ENCODE measurements at places on chromosomes 6 and 20.

DNA sequence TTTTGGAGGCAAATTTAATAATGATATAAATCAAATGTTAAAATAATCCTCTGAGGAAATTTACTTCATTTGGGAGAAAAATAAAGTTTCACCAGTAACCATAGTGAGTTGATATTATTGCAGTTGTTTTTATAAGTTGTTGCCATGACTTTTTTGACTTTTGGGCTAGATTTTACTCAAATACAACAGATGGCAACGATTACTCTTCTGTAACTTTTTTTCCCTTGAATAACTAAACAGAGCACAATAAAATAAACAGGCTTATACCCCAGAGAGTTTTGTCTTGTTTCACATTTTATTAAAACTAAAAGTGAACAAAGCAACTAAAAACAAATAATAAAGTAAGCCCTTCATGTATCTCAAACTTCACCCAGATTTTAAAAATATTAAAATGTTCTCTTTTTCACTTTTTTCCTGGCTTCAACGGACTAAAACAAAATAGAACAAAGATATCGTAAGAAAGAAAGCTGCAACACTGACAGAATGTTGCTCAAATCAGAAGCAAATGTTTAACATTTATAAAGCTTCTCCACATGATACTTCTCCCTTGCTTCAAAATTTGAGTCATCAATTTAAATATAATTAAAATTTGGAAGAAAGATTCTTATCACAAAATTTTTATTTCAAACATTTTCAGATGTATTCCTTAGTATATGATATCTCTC is 42.5 kb upstream of the BMP5 start:
- no peak for DNase-seq

- DNase-seq, result no peak
Measured at GRCh38 chr6:33694401-33694931, 17.0 kb downstream of the UQCC2 start.

GRCh38 chr6:105810105-105810921 is 275.8 kb upstream of the PRDM1 start:
- DNase-seq, result no peak

- DNase-seq, result no peak
Measured at GRCh38 chr6:56888687-56889086, 66.2 kb upstream of the BEND6 start.

GRCh38 chr20:1438361-1438760 is 28.3 kb downstream of the NSFL1C start:
- no peak for DNase-seq

DNA sequence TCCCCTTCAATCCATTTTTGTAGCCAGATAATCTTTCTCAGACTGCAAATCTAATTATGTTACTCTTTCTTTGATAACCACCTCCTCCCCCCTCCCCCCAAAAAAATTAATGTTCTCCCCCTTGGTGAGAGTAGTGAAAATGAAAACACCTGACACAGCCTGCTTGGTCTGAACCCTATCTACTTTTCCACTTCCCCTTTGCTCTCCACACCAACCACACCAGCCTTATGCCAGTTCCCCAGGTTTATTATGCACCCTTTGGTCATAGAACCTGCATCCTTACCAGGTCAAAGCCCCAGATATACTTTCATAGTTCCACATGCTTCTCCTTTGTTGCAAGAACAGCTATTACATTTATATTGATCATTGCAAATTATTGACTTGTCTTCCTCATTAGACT is 19.4 kb downstream of the PFDN4 start:
- no peak for DNase-seq

DNA sequence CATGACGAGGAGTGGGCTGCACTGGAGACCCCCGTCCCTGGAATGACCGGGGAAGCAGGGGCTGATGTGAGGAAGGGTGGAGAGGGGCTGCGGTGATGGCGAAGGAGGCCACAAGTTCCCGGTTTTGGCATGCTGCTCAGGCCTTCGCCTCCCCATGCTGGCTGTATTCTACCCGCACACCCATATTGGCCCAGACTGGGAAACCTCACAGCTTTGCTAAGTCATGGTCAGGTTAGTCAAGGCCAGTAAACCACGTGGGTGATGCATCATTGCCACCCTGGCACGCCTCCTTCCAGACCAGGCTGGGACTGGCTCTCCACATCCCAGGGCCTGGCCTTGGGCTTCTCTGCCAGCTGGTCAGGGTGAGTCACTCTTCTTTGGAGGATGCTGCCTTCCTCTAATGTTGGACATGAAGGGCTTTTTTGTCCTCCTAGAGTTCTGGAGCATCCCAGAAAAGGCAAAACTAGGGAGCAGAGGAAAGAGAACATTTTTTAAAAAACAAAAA is 53.8 kb downstream of the PCNA start:
- DNase-seq, result no peak

GRCh38 chr6:83474309-83474708 is 38.0 kb upstream of the PRSS35 start:
- DNase-seq, result peak; percentile 77

DNA sequence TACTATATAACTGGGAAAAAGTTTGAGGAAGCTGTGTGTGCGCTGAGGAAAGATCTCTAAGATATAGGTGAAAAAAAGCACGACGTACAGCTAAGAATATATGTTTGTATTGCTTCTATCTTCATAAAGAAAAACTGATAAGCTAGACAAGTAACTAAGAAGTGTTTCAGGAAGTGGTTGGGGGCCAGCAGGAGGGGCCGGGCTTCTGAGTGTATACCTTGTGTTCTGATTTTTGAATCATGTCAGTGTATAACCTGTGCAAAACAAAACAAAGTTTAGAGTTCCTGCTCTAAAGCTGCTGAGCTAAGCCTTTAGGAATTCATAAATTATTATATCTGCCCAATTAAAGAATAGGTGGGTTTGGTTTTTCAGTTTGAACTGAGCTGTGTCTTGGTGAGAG is 7.9 kb upstream of the OSER1 start:
- DNase-seq, result no peak
